ENCODE measurements at places on chromosomes 1 and 21.

- DNase-seq = no peak
These were observed 63.1 kb upstream of the GCLM start for GRCh38 chr1:93972341-93972740.

DNA sequence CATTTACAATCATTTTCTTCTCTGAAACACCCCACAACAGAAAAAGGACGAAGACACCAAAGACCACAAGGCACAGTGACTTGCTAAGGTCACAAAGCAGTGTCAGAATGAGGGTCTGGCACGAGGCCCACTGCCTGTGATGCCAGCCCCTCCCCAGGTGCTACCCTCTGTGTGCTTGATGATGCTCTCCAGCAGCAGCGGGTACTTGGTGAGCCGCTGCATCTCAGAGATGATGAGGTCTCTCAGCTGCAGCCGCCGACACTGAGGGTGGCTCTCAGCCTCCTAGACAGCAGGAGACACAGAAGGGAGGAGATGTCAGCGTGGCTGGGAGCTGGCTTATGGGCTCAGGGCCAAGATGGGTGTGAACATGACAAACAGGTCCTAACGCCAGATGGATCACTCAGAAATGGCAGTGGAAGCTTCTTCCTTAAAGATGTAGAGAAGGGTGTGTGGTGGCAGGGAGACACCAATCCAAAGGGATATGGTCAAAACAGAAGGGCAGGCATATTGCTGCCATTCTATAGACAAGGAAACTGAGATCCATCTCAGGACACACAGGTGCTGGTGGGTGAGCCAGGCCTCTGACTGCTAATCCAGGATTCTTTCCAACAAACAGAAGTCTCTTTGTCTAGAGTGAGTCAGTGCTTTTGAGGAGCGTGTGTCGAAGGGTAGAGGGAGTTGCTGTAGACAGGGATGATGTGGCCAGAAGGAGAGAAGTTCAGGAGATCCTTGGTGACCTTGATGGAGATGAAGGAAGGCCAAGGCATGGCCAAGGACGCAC lies 25.6 kb downstream of the LRRC71 start:
- no peak for DNase-seq

GRCh38 chr21:14657241-14658008 lies 111.3 kb upstream of the SAMSN1 start:
- DNase-seq = no peak

- no peak for DNase-seq
These were observed 27.7 kb downstream of the DNTTIP2 start for GRCh38 chr1:93851327-93851712.

DNA sequence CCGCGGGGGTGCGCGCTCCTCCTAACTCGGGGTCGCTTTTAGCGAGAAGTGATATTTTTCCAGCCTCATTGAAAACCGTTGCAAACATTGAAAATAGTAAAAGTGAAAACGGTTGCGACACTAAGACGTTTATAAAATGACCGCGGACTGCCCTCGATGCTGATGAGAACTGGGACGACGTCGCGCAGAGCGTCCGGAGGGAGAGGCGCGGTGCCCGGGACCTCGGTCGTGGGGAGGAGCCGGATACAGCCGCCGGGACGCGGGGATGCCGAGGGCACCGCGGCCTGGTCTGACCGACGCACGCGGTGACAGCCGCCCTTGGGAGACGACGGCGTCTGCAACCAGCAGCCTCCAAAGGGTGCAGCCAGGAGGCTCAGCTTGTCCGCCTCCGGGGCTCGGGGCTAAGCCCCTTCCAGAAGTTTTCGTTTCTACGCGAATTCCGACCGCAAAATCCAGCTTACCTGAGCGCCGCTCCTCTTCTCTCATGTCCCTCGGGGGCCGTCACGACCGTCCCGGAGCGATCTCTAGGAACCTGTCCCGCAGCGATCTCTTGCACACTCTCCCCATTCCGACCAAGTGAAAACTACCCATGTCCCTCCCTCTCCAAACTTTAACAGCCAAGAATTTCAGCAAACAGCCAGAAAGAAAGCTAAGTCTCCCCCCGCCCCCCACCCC lies 144.4 kb upstream of the ETS2 start:
- DNase-seq = no peak

DNA sequence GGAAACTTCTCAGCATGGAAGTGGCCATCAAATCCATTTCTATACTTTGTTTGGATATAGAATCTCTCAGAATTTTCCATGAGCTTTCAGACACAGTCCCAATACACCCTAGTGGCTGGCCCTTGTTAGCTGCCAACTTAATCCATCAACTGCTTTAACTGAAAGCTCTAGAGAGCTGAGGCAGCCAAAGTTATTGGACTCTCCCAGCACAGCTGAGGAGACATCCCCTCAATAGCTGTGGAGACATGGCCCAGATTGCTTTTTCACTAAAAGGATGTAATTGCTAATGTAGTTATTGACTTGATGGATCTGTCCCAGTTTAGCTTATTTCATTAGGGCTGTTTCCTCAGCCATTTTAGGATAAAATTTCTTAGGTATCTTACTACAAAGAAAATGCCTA lies 94.8 kb upstream of the PRMT6 start:
- no peak for DNase-seq

- DNase-seq = no peak
These were observed 16.2 kb downstream of the RHOU start for GRCh38 chr1:228751360-228752098.

DNA sequence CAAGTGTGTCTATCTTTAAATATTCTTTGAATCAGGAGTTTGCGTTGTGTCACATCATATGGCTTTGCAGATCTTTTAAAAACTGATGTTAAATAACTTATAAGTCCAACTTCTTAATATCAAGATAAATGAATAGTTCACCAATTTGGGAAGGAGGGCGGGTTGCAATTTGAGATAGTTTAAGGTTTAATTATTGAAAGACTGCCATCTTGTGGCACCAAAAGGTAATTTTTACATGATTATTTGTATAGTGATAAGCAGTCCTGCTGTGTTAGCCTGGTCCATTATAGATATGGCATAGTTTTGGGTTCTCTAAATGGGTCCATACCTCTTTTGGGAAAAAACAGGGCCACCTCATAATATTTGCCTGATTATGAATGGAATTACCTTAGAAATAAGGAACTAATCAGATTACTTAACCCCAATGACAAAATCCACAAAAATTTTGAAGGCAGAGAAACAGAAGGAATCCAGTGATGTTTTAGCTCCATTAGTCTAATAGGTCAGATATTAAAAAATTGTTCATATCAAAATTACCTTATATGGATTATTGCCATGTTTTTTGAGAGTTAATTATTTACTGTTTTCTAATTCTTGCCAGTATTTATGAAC lies 64.3 kb downstream of the PRKAA2 start:
- DNase-seq = no peak

DNA sequence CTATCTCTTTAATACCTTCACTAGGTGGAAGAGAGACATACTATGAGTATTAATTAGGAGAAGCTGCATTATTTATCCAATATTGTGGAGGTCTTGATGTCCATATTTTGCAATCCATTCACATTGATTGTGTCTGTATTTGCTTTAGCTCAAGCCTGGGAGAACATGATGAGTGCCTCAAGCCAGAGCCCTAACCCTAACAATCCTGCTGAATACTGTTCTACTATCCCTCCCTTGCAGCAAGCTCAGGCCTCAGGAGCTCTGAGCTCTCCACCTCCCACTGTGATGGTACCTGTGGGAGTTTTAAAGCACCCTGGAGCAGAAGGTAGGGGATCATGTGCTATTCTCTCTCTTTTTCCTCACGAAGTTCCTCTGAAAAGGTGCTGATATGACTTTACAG lies 99.5 kb downstream of the CC2D1B start:
- DNase-seq = no peak

- DNase-seq = no peak
These were observed 20.9 kb downstream of the URB1 start for GRCh38 chr21:32371913-32372314.

GRCh38 chr21:34820051-34820450 lies 151.3 kb downstream of the CLIC6 start:
- no peak for DNase-seq

- DNase-seq = no peak
These were observed 502 bp downstream of the VANGL2 start for GRCh38 chr1:160400646-160401486.

- no peak for DNase-seq
These were observed 6.2 kb downstream of the ARHGEF2 start for GRCh38 chr1:155971910-155972809.

DNA sequence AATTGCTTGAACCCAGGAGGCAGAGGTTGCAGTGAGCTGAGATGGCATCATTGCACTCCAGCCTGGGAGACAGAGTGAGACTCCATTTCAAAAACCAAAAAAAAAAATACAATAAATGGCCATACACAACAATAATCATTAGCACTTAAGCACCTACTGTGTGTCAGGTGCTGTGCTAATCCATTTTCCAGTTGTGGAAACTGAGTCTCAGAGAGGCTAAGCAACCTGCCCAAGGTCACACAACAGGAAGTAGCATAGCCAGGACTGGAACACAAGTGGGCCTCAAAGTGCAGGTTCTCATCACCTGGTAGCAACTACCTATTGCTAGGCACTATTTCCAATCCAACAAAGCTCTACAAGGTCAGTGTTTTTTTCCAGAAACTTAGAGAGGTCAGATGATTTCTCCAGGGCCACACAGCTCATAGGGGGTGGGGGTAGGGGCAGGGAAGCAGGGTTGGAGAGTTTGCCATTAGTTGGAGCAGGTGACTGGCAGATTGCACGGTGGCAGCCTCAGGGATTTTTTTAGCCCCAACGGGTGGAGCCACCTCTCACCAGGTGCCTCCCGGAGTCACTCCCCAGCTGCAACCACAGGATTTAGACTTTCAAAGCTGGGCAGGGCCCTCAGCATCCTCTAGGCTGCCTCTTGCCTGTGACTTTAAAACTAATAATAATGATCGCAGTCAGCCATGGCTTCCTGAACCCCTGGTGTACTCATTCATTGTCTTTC lies 52.5 kb upstream of the ID3 start:
- DNase-seq = no peak

DNA sequence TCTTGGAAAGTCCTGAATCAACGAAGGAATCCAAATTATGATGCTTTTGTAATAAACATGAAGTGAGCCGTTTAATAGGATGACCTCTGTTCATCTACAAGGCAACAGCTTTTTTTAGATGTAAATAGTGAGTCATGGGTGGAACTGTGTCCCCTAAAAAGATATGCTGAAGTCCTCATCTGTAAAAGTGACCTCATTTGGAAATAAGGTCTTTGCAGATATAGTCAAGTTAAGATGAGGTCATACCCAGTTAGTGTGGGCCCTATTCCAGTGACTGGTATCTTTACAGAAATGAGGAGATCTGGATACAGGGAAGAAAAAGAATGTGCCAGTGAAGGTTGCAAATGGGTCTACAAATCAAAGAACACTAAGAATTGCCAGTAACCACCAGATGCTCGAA lies 1287.3 kb upstream of the ADGRL4 start:
- no peak for DNase-seq

DNA sequence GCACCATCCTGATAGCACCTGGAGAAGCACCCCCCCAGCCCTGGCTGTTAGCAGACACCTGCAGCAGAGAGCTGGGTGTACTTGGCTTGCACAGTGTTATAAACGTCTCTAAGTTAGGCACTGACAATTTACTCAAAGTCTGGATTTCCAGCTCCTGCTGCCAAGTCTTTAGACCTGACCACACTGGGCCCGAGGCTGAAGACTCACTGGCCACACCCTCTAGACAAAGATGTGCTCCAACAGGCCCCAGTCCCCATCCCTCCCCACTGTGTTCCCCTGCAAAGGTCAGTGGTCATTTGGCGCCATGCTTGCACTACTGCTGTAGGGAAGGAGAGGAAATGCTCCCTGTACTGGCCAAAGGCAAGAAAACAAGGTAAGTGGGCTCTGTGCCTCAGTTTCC lies 31.1 kb downstream of the PADI6 start:
- DNase-seq = no peak

DNA sequence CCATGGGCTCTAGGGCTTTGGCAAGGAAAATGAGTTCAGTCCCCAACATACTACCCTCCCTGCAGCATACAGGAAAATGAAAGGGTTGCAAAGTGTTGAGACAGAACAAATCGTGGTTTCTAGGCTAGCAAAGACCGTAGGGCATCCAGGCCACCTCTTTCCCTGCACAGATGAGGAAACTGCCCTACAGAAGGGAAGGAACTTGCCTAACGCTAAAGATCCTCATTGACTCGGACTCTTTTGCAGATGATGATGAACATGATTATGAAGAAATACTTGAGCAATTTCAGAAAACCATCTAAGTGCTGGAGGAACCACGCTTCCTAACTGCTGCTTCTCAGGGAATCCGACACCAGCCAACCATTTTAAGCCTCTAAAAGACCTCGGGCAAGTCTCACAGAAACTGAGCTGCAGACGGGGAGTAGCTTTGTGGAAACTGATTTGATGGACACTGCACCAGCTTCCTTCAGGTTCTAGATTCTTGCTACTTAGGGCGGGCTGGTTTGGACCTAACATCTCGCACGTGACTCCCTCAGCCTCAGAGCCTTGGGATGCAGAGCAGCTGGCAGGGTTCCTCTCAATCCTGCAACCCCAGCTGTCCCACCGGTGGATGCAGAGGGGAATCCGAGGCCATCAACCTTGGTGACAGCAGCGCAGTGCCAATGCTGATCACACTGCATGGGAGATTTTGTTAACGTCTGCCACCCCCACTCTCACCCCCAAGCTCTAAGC lies 13.4 kb downstream of the THEMIS2 start:
- DNase-seq = no peak

- DNase-seq = no peak
These were observed 42.0 kb upstream of the COL6A2 start for GRCh38 chr21:46055863-46056281.

DNA sequence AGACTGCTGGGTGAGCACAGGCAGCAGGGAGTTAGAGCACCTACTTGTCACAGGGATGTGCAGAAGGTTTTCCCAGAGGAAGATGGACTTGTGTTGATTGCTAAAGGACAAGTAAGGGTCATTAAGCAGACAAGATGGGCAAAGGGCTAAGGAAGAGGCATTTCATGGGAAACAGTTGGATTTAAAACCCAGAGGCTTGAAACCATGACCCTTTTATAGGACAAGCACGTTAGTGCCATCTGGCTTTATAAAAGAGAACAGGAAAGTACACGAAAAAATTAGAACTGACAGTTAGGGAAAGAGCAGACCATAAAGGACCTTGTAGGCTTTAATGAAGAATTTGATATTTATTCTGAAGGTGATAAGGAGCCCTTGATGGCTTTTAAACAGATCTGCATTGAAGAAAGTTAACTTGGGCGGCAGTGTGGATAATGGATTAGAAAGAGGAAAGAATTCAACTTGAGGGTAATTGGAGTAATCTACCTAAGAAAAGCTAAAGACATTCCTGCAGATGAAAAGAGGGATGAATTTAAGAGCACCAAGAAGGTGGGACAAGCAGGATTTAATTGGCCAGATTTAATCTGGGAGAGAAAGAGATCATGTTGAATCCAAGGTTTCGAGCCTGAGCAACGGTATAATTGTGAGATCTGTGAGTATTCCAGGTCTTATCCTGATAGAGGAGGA lies 68.6 kb downstream of the ZC3H11B start:
- DNase-seq = no peak

GRCh38 chr1:168362991-168363390 lies 82.3 kb downstream of the TBX19 start:
- no peak for DNase-seq

DNA sequence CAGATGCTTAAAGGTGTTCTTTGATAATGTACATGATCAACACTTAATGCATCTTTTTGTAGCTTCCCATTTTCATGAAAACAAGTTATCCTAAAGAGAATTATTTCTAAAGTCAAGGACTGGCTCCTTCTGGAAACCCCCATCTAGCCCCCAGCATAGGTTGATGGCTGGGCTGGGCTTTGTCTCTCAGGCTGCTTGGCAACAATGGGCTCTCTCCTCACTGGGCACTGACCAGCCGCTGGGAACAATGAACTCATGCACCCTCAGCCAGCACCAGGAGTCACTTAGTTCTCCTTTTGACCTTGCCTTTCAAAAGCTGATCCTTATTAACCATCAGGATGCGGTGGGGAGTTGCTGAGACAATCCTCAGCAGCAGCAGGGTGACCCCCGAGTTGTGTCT lies 293.0 kb upstream of the PLXNA2 start:
- DNase-seq = no peak
